ENCODE measurements at places on chromosomes 12 and 14.

DNA sequence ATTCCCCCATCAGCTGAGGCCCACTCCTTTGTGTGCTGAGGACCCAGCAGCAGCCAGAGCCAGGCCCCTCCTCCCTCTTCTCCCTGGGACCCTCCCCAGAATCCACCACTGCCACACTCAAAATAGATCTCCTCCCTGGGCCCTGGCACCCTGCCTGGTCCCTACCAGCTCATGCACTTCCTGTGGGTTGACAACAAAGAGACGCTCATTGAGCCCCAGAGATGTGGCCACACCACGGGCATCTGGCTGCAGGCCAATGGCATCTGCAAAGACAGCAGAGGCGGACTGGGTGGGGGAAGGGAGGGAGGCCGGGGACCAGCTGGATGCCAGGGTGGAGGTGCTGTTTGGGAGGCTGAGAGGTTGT lies 16.0 kb upstream of the ENDOU start:
- no peak for DNase-seq

- peak; percentile 28 for DNase-seq
Measured at GRCh38 chr14:77582511-77582910, 33.9 kb downstream of the SPTLC2 start.

- no peak for DNase-seq
Measured at GRCh38 chr12:59650588-59651228, 54.9 kb downstream of the SLC16A7 start.

GRCh38 chr14:81386290-81386745 lies 13.8 kb downstream of the STON2 start:
- DNase-seq = no peak

DNA sequence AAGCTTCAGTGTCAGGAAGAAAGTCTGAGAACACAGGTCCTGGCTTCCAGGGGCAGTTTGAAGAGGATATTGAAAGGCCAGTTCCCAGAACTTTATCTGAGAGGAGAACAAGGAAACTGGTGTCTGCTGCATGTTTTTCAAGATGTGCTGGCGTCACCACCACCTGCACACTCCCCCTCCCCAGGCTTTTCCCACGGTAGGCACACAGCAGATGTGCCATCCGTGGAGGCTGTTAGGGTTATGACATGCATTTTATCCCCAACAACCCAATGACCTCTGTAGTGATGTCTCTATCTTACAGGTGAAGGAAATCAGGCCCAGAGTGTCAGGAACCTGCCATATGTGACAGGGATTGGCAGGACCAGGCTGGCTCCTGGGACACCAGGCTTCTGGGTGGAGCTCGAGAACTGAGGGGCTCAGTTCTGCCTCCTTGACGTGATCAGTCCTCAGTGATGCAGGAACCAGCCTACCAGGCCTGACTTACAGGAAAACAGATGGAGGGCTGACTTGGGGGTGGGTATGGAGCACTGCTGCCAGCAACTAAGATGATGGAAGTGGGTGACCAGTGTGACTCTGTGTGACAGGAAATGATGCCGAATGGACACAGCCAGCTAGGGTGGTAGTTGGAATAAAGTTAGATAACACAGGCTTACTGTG lies 16.8 kb downstream of the SLC25A47 start:
- no peak for DNase-seq

- no peak for DNase-seq
Measured at GRCh38 chr14:83960832-83961512, 1569.0 kb upstream of the FLRT2 start.

DNA sequence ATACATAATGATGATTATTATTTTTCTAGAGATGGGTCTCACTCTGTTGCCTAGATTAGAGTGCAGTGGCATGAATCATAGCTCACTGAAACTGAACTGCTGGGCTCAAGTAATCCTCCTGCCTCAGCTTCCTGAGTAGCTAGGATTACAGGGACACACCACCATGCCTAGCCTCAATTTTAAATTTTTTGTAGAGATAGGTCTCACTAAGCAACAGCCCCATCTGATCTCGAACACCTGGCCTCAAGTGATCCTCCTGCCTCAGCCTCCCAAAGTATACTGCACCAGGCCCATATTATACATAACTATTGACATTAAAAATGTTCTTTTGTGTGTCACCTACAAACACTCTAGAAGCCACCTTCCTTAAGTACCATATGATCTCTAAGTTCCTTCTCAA lies 3.4 kb downstream of the TXNRD1 start:
- DNase-seq = peak; percentile 6

DNA sequence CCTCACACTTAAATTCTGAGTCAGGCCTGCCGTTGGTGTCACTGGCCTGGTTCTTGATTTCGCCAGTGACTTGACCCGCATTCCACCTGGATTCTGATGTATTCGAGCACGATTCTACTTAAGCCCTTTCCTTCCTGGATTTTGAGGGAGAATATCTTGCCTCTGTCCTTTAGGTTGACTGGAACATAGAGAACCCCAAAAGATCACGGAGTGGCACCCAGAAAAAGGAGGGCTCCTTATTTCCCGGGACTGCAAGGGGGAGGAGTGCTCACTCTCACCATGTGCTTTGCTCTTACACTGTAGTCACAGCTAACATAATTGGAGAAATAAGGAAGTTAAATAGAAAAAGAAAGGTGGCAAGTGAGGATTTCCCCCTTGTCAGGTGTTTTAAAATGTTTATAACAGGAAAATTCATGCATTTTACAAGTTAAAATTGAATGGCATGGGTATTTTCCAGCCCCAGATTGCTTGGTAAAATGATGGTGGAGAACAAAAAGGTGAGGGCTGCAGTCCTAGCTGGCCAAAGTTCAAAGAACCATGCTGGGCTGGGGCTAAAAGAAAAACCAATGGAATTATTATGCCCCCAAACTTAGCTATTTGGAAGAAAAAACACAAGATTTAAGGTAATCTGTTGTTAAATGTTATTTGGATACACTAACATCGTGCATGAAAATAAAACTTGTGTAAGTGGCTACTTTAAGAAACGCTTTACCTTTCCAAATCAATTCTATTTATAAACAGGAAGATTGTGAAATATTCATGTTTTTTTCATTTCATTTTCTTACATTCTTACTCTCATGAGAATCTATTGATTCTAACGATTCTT lies 8.9 kb downstream of the FOXA1 start:
- no peak for DNase-seq

DNA sequence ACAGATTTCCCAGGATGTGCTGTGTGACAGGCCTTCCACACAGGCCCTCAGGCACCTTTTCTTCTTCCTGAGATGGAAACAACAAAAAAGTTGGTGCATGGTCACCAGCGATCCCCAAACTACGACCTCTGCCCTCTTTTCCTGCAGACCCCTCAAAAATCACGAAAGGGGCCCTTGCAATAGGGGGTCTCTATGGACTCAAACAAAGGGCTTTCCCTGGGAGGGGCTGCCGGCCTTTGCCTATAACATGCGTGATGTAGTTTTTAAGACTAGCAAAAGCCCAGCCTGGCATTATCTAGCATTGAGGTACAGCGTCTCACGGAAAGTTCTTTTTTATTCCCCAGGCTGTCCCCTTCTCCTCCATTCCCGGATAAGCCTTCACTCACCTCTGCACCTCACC lies 71.2 kb downstream of the DIO3 start:
- no peak for DNase-seq

- no peak for DNase-seq
Measured at GRCh38 chr14:88005978-88006851, 1.3 kb downstream of the GPR65 start.

- no peak for DNase-seq
Measured at GRCh38 chr12:114443607-114444421, 37.9 kb upstream of the TBX5 start.

DNA sequence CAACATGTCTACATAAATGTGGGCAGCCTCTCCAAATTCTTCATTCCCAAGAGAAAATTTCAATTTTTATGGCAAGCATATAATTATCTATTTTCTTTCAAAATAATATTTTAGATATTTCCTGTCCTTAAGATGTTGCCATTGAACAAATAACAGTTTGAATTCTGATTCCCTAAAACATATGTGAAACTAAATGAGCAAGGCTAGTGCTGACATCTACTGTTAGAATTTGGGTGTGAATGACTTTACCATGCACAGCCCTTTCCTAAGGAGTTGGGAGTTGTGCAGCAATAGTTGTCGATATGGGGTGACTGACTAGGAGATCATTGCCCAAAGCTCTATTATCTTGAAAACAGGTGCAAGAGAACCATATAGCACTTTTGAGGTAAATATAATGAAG lies 108.2 kb upstream of the SLC38A4 start:
- DNase-seq = peak; percentile 53

GRCh38 chr14:94113073-94113472 lies 2.5 kb downstream of the IFI27 start:
- no peak for DNase-seq

DNA sequence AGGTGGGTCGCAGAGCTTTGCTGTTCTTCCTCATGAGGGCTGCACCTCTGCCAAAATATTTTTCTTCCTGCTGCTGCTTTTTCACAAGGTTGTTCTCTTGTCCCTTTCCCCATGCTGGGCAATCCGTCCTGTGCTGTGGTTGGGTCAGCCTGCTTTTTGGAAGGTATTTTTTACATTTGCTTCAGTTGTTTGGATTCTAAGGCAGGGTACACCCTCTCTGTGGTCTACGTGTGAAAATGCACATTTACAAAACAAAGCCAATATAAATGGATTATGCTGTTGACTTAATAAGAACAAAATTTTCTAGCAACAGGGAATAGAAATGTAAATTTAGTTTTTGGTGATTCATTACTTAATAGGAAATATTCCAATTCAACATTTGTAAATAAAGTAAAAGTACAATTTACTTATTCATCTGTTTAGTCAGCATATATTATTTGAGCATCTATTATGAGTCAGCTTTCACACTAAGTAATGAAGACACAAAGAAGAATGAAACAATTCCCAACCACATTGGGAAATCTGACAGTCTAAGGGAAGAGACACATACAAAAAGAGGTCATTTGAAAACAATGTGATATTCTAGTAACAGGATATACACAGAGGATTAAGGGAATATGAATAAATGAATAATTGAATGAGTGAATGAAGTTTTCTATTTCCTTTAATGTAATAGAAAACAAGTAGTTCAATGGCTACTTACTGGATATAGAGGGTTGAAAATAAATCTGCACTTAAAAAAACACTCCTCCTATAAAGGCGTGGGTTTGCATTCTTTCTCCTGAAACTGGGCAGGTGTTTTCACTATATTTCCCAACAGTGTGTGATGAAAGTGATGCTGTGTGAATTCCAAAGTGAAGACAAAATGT lies 94.6 kb upstream of the PRICKLE1 start:
- DNase-seq = no peak

DNA sequence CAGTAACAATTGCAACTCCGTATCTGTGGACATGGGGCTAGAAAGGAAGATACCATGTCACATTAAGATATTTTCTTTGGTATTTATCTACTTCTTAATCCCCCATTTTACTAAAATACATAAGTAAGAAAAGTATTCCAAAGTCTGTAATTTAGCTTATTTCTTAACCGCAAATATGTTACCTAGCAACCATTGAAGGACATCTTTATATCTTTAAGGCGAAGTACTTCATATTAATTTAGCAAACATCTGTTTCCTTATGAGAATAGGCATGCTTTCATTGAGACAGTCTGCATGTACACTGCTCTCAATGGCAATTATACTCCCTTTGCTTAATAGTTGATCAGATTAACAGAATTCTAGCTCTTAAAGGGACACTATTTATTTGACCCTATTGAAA lies 88.8 kb downstream of the NAV3 start:
- no peak for DNase-seq

- DNase-seq = no peak
Measured at GRCh38 chr12:46261646-46262045, 7.2 kb downstream of the SLC38A1 start.

DNA sequence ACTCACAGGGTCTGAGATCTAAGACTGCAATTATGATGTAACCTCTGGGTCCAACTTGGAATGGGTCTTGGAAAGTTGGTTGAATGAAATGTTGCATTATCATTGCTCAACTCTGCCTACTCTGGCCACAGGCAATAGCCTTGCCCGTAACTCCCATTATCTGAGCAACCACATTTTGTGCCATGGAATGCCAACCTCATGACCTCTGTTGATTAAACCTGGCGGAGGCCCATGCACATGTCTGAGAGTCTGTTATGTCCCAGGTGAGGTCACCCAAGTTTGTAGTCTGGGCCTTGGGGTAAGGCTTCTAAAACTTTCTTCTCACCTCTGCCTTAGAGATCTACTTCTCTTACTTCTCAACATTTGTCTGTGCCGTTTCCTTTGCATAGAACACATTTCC lies 140.9 kb downstream of the TBX5 start:
- no peak for DNase-seq

GRCh38 chr12:109056891-109057290 lies 4.5 kb downstream of the USP30 start:
- no peak for DNase-seq

DNA sequence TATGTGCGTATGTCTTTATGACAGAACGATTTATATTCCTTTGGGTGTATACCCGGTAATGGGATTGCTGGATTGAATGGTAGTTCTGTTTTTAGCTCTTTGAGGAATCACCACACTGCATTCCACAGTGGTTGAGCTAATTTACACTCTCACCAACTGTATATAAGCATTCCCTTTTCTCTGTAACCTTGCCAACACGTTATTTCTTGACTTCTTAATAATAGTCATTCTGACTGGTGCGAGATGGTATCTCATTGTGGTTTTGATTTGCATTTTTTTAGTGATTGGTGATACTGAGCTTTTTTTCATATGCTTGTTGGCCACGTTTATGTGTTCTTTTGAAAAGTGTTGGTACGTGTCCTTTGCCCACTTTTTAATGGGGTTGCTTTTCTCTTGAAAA lies 49.7 kb downstream of the FRS2 start:
- DNase-seq = no peak

DNA sequence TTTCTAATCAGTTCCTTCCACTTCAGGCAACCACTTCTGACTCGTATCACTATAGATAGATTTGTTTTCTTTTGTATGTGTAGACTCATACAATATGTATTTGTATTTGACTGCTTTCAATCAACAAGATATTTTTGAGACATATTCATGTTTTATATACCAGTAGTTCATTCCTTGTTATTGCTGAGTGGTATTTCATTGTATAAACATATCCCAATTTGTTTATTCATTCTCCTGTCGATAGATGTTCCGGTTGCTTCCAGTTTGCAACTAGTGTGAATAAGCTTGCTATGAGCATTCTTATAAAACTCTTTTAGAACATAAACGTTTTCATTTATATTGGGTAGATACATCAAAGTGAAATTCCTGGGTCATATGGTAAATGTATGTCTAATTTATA lies 119.2 kb downstream of the FIGNL2 start:
- no peak for DNase-seq

DNA sequence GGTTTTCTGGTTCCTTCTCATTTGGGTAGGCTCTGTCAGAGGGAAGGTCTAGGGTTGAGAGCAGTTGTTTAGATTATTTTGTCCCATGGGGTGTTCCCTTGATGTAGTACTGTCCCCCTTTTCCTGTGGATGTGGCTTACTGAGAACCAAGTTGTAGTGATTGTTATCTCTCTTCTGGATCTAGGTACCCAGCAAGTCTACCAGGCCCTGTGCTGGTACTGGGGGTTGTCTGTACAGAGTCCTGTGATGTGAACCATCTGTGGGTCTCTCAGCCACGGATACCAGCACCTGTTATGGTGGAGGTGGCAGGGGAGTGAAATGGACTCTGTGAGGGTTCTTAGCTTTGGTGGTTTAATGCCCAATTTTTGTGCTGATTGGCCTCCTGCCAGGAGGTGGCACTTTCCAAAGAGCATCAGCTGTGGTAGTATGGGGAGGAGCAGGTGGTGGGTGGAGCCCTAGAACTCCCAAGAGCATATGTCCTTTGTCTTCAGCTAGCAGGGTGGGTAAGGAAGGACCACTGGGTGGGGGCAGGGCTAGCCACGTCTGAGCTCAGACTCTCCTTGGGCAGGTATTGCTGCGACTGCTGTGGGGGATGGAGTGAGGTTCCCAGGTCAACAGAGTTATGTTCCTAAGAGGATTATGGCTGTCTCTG lies 179.3 kb upstream of the BTG1 start:
- no peak for DNase-seq

Measured in fibroblast of the conjunctiva (primary cell).